Kidney epithelial cell (primary cell): ENCODE measurements at places on chromosomes 12 and 14.

DNA sequence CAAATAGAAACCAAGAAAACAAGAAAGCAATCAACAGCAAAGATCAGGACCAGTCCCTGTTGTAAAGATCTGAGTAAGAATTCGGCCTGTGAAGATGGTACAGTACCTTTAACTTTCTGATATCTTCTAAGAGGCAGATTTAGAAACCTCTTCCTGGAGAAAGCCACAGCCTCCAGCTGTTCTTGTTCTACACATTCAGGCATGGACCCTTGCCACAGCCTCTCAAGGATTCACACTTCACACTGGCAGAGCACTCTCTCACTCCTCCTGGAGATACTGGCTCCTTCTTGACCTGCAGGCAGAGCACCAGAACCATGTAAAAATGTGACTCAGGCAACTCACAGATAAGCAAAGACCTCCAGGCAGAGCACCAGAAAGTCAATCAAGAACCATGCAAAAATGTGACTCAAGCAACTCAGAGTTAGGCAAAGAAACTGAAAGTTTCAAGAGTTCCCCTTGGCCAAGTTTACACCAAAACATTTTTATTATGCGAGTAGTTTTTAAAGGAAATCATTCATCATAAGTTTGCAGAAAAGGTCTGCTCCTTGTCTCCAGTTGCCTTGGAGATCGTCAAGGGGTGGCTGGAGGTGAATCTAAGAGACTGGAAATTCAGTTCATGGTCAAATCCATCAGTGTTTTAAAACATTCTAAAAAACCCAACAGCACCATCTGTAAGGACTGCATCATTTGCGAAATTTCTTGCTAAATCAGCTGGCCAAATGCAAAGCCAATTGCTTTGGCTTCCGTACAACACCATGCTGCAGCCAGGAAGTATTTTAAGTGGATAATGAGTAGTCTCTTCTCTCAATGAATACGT, 119.3 kb upstream of the MDM1 start:
- no peak for DNase-seq

- DNase-seq = no peak
Observed at GRCh38 chr12:40693207-40693821, 1.1 kb downstream of the CNTN1 start.

GRCh38 chr12:41835556-41835955, 309.1 kb downstream of the GXYLT1 start:
- DNase-seq = no peak

DNA sequence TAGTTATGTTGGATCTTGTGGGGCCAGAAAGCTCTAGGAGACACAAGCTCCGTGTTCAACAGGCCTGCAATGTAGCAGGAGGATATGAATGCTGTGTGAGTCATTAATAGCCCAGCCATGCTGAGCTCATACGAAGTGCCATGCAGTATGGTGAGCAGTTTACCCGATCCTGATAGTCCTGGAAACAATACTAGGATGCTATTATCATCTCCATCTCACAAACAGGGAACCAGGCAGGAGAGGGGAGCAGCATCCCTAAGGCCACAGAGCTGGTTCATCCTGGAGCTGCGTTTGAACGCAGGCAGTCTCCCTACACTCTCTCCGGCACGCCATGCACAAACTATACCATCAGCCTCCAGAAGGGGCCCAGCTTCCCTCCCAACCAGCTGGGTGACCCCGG, 20.5 kb downstream of the TTC7B start:
- peak; percentile 74 for DNase-seq

DNA sequence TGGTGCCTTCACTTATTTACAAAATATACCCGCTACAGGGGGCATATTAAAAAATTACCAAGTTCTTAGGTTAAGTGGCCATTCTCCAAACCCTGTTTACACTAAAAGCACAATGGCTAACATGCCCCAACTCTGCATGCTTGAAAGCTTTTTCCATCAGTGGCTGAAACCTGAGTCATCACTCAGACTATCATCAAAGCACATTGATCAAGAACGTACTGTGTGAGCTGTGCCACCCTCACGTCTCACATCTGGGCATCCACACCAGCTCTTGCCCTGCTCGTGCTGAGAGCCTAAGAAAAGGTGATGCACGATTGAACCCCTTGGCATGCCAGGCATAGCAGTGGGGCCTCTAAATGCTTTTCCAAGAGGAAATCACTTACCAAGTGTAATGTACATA, 13.2 kb downstream of the AQP6 start:
- no peak for DNase-seq

DNA sequence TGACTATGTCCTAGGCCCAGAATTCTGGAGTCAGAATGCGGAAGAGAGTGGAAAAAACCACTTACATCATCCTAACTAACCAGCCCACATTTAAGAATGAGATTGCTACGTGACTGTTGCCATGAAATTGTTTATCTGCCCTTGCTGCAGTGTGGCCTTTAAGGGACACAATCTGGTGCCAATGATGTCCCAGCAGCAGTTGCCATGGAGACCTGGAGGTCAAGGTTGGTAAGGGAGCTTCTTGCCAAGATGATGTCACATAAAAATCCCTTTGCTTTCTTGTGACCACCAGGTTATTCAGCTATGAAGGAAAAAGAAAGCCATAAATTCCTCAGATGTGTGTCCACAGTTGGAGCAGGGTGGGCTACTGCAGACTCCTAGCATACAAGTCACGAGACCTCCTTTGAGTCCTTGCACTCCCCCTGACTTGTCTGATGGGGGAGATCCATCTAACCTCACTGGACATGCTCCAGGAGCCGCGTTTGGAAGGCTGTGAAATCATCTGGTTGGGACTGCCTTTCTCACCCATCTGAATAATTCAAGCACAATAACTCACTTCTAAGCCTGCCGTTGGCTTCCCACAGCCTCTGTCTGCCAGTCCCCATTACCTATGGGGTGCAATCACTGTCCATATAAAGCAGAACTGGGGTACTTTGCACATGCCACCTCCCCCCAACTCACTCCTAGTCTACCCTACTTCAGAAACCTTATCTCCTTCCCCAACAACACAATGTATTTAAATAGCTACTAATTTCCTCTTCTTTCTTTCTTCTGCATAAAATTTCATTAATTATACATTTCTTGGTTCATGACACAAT, 165.6 kb downstream of the ZFP36L1 start:
- DNase-seq = peak; percentile 89

DNA sequence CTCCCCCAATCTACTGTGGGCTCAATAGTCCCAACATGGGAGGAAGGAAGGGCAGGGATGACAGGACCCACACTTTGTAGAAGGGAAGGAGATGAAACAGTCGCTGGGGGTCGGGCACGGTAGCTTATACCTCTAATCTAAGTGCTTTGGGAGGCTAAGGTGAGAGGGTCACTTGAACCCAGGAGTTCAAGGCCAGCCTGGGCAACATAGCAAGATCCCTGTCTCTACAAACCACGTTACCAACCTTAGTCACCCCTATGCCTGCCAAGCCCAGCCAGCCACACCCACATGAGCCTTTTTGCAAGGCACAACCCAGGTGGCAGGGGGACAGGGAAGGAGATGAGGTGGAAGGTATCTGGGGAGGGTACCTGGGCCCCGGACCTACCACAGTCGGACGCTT, 31.7 kb downstream of the KDM2B start:
- no peak for DNase-seq

- DNase-seq = no peak
Observed at GRCh38 chr14:35402323-35403113, 2.0 kb downstream of the NFKBIA start.

GRCh38 chr14:69768873-69769272, 1.9 kb downstream of the SRSF5 start:
- DNase-seq = no peak

- peak; percentile 66 for DNase-seq
Observed at GRCh38 chr14:104048758-104049507, 36.6 kb upstream of the ASPG start.
